ENCODE measurements at places on chromosomes 6 and 20. TPM values are rescaled to one million over a fixed set of nuclear protein-coding genes. Genes with fewer than 3 reads are reported as not detected.

DNA sequence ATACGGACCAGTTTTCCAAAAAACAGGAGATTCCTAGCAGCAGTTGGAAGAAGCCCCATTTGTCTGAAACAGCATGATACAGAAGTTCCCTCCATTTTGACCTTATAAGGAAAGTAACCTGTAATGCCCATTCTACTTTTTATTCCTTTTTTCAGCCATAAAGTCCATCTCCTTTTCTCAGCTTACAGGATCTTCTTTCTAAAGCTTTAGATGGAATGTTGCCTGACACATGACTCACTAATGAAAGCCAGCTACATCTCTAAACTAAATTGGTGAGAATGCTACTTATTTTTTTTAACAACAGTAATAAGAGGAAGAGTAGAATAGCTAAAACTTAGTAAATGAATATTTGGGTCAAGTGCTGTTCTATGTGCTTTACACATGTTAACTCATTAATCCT lies 234.1 kb downstream of the CDH26 start:
- H3K36me3 ChIP-seq, result no peaks in the 10 kb centered on the region
- H3K4me1 ChIP-seq, result no peaks in the 10 kb centered on the region
- no peak overlapping the region for H3K4me3 ChIP-seq
- H3K27ac ChIP-seq, result no peak overlapping the region
- DNase-seq, result no peak
- no peaks in the 10 kb centered on the region for H3K27me3 ChIP-seq

- H3K36me3 ChIP-seq, result peaks cover 50% of the 10 kb centered on the region
- H3K4me3 ChIP-seq, result no peak overlapping the region
- no peaks in the 10 kb centered on the region for H3K27me3 ChIP-seq
- no peak overlapping the region for H3K27ac ChIP-seq
- H3K4me1 ChIP-seq, result no peaks in the 10 kb centered on the region
Observed at GRCh38 chr20:53570446-53571276, 23.0 kb downstream of the ZNF217 start.

GRCh38 chr6:165634101-165634880 lies 28.8 kb downstream of the PDE10A start:
- no peak for DNase-seq
- no peaks in the 10 kb centered on the region for H3K36me3 ChIP-seq
- no peak overlapping the region for H3K4me3 ChIP-seq
- no peak overlapping the region for H3K27ac ChIP-seq

GRCh38 chr6:30960907-30961673 lies 20.3 kb downstream of the MUCL3 start:
- H3K4me3 ChIP-seq, result no peak overlapping the region
- H3K4me1 ChIP-seq, result peaks cover under 1% of the 10 kb centered on the region
- H3K36me3 ChIP-seq, result no peaks in the 10 kb centered on the region
- no peak for DNase-seq

DNA sequence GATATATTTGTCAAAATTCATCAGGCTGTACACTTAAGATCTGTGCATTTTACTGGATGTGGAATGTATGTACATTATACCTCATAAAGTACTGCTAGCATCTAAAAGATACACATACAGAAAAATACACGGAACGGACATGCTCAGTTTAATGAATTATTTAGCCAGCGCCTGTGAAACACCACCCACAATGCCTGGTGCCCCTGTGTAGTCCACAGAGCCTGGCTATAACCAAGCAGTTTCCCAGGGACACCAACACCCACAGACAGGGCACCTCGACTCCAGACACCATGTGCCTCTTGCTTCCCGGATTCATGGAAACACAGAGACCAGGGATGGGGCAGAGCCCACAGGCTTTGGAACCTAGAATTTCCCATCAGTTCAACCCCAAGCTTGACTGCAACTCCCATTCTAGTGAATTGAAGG lies 17.4 kb upstream of the ARMC12 start:
- peaks cover 37% of the 10 kb centered on the region for H3K4me1 ChIP-seq
- no peaks in the 10 kb centered on the region for H3K27me3 ChIP-seq
- H3K27ac ChIP-seq, result peak overlapping the region; percentile 93
- no peaks in the 10 kb centered on the region for H3K36me3 ChIP-seq
- DNase-seq, result no peak

GRCh38 chr6:88952065-88952704 lies 11.2 kb downstream of the RNGTT start:
- peaks cover 3% of the 10 kb centered on the region for H3K36me3 ChIP-seq
- no peak overlapping the region for H3K27ac ChIP-seq
- no peak overlapping the region for H3K4me3 ChIP-seq
- no peaks in the 10 kb centered on the region for H3K4me1 ChIP-seq
- H3K27me3 ChIP-seq, result no peaks in the 10 kb centered on the region

GRCh38 chr6:52551483-52552277 lies 25.2 kb downstream of the TRAM2 start:
- peak; percentile 84 for DNase-seq
- peaks cover 60% of the 10 kb centered on the region for H3K4me1 ChIP-seq
- no peak overlapping the region for H3K4me3 ChIP-seq
- H3K36me3 ChIP-seq, result peaks cover 2% of the 10 kb centered on the region
- no peaks in the 10 kb centered on the region for H3K27me3 ChIP-seq

DNA sequence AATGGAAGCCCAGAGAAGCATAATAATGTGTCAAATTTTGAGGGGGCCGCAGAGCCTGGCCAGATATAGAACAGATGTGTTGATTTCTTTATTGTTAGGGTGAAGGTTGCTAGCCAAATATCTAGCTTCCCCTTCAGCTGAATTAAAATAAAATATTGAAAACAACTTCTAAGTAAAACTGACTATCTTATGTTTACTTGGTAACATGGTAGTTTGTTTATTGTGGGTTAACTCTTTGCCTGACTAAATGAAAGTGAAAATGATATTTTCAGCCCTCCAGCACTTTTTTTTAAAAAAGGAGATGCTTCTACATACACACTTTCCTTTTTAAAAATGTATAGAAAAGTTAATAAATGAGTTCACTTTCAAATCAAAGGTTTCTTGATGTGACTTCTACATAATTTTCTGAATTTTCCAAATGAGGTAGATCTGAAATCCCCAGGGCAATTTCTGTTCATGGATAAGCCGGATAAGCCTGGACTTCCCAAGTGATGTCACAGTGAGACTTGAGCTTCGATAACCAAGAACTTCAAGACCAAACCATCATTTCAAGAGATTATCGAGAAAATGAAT lies 172.1 kb upstream of the OLIG3 start:
- no peak overlapping the region for H3K27ac ChIP-seq
- no peaks in the 10 kb centered on the region for H3K4me1 ChIP-seq
- H3K27me3 ChIP-seq, result no peaks in the 10 kb centered on the region
- no peaks in the 10 kb centered on the region for H3K36me3 ChIP-seq
- no peak overlapping the region for H3K4me3 ChIP-seq
- no peak for DNase-seq

GRCh38 chr6:143337201-143337949 lies 113.1 kb downstream of the ADAT2 start:
- no peak overlapping the region for H3K4me3 ChIP-seq
- DNase-seq, result no peak
- H3K27ac ChIP-seq, result no peak overlapping the region
- H3K4me1 ChIP-seq, result peaks cover 2% of the 10 kb centered on the region
- H3K27me3 ChIP-seq, result no peaks in the 10 kb centered on the region

- no peak overlapping the region for H3K27ac ChIP-seq
- DNase-seq, result no peak
- no peak overlapping the region for H3K4me3 ChIP-seq
- no peaks in the 10 kb centered on the region for H3K27me3 ChIP-seq
- no peaks in the 10 kb centered on the region for H3K36me3 ChIP-seq
Observed at GRCh38 chr6:137957471-137957870, 90.4 kb downstream of the TNFAIP3 start.

DNA sequence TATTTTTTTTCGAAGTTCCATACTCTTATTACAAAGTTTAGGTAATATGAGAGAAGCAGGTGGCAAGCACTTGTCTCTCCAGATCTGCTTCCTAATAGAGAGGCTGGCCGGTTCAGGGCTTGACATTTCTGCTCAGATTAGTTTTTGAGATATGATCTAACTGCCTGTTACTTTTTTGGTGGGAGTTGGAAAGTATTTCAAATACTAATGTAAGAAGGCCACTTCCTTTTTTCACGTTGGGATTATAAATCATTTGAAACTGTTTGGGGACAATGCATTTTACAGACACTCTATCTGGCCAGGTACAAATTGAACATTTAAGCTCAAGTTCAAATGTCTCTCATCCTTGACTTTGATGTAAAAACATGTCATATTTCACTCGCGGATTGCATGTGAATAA lies 222.1 kb upstream of the SULF2 start:
- H3K4me3 ChIP-seq, result no peak overlapping the region
- H3K27me3 ChIP-seq, result peaks cover 13% of the 10 kb centered on the region
- H3K4me1 ChIP-seq, result no peaks in the 10 kb centered on the region
- DNase-seq, result no peak

DNA sequence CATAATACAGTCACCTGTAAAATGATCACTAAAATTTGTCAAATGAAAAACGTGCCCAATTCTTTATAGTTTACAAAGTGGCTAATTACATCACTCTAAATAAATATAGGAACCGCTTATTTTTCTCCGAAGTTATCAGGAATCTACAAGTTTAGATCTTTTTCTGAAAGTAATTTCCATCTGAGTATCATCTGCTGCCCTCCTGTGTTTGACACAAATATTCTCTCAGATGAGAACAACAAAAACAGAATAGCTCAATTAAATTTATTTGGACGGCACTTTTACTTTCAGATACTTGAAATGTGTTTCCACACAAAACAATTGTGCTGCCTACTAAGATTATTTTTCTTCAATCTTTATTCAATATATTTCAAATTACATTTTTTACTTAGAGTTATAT lies 5.0 kb downstream of the SF3B5 start:
- DNase-seq, result no peak
- peaks cover 15% of the 10 kb centered on the region for H3K4me1 ChIP-seq
- no peak overlapping the region for H3K27ac ChIP-seq
- H3K27me3 ChIP-seq, result no peaks in the 10 kb centered on the region
- no peak overlapping the region for H3K4me3 ChIP-seq

DNA sequence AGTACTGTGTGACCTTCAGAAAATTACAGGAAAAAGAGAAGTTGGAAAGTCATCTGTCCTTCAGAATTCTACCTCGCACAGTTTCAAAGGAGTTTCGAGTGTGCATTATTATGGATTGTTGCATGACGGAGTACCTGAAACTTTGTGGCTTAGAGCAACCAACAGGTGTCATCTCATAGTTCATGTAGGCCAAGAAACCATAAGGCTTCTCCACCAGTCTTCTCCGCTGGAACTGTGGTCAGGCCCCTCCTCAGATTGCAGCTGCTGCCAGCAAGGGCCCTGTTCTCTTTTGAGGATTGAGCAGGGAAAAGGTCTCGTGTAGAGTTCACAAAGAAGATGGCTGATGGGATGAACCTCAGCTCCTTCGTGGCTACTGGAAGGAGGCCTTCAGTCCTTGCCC lies 151.2 kb upstream of the THBS2 start:
- no peaks in the 10 kb centered on the region for H3K36me3 ChIP-seq
- H3K27me3 ChIP-seq, result no peaks in the 10 kb centered on the region
- no peak overlapping the region for H3K27ac ChIP-seq
- H3K4me3 ChIP-seq, result no peak overlapping the region
- peaks cover 4% of the 10 kb centered on the region for H3K4me1 ChIP-seq

DNA sequence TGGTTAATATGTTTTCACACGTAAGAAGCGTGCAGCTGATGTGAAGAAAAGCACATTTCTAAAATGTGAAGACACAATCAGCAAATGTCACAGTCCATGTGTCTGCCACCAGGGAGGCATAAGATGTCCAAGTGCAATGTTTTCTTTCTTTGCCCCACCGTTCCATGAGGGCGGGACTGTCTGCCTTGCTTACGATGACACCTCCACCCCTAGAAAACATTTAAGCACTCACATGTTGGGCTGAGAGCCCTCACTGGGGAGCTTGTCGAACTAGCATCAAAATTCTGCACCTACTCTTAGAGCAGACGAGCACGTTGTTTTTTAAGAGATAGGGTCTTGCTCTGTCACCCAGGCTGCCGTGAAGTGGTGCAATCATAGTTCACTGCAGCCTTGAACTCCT lies 57.6 kb downstream of the PSMG4 start:
- H3K27me3 ChIP-seq, result peaks cover 17% of the 10 kb centered on the region
- H3K27ac ChIP-seq, result no peak overlapping the region
- H3K4me3 ChIP-seq, result no peak overlapping the region
- DNase-seq, result no peak

DNA sequence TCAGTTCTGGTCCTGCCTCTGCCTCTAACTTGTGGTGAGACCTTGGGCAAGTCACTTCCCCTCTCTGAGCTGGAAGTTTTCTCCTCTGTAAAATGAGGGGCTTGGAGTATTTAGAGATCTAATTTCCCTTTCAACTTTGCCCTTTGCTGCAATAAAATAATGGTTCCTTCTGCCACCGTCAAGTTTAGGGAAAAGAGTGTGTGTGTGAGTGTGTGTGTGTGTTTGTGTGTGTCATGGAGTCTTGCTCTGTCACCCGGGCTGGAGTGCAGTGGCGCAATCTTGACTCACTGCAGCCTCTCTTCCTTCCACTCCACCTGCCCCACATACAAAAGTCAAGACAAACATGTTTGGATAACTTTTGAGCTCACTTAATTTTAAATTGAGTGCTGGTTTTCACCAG lies 39.2 kb upstream of the PIM1 start:
- no peak overlapping the region for H3K4me3 ChIP-seq
- peaks cover 43% of the 10 kb centered on the region for H3K4me1 ChIP-seq
- no peak for DNase-seq
- no peaks in the 10 kb centered on the region for H3K27me3 ChIP-seq
- peak overlapping the region; percentile 83 for H3K27ac ChIP-seq

- H3K36me3 ChIP-seq, result no peaks in the 10 kb centered on the region
- no peak overlapping the region for H3K4me3 ChIP-seq
- no peak overlapping the region for H3K27ac ChIP-seq
- no peaks in the 10 kb centered on the region for H3K4me1 ChIP-seq
- no peak for DNase-seq
- no peaks in the 10 kb centered on the region for H3K27me3 ChIP-seq
Observed at GRCh38 chr6:147037881-147038280, 166.3 kb upstream of the STXBP5 start.

- no peak for DNase-seq
- no peak overlapping the region for H3K4me3 ChIP-seq
- no peak overlapping the region for H3K27ac ChIP-seq
- no peaks in the 10 kb centered on the region for H3K4me1 ChIP-seq
Observed at GRCh38 chr6:84521511-84521910, 242.9 kb downstream of the TBX18 start.

The PDYN gene
- total RNA-seq, result not detected

The GLP1R gene
- under 0.01 TPM for total RNA-seq

The GABRR2 gene
- 0.53 TPM for total RNA-seq
